ENCODE measurements at places on chromosomes 3 and 15. TPM values are rescaled to one million over a fixed set of nuclear protein-coding genes. Genes with fewer than 3 reads are reported as not detected.

DNA sequence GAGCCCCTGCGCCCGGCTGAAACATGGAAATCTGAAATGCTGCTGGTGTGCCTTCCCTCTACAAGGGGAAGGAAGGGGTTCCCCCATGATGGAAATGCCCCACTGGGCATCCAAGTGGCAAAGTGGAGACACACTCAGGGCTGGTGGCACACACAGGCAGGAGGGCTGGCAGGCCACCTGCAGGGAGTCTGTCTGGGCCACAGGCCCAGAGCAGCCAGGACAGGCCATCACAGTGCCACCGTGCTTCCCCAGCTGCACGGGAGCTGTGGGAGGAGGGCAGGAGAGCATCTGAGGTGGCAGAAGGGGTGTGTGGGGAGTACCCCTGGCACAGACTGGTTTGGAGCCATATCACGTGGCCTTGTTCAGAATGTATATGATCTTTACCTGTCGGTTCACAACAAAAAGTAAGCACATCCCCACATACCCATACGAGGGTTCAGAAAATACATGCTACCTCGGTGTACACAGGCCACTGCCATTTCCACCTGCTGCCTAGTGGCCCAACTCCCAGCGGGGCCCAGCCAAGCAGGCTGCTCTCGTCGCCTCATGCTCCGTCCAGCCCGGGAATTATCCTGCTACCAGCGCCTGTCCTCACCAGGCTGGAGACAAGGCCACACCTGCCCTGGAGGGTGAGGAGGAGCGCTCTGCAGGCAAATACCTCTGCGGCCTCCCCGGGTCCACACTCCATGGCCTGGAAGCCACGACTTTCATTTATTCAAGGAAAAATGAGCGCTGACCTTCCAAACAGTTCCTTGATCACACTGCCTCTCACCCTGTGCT lies 22.6 kb upstream of the DUSP7 start:
- no peak for DNase-seq

- no peak for DNase-seq
These were observed 45.8 kb upstream of the PPP4R2 start for GRCh38 chr3:72950801-72951200.

DNA sequence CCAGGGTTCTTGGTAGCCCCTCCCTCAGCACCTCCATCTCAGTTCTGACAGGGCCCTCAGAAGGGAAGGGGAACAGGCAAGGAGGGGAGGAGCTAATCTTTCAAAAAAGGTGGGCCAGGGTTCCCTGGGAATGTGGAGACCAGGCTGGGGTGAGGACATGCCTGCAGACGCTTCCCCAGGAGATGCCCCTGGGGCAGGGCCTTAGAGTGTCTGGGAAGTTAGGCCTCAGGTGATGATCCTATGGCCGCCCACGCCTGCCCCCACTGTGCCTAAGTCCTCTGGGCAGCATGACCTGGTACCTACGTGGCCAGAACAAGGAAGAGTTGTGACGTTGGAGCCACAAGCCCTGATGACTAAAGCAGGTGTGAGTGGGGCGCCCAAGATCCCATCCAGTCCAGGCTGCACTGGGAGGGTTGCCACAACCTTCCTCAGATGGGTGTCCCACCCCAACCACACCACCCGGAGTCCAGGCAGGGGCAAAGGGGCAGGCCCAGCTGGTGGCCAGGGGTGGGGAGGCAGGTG lies 3.9 kb upstream of the SEMA3B start:
- DNase-seq = no peak

The SLC24A1 gene
- 10.7 TPM for total RNA-seq

The MYD88 gene
- 9.3 TPM for total RNA-seq

Measured in chondrocyte (in vitro differentiated cells).